ENCODE measurements at places on chromosomes 4 and X. TPM values are rescaled to one million over a fixed set of nuclear protein-coding genes. Genes with fewer than 3 reads are reported as not detected.

The CT45A6 gene
- total RNA-seq: not detected

The ARMCX1 gene
- 29.1 TPM for total RNA-seq

The CDX4 gene
- 2.2 TPM for total RNA-seq

The NAA11 gene
- not detected for total RNA-seq

The SLIT2 gene
- total RNA-seq: 11.7 TPM

The PAGE5 gene
- total RNA-seq: not detected

The C4orf36 gene
- 1.5 TPM for total RNA-seq

The VEGFC gene
- 1.4 TPM for total RNA-seq

The TACR3 gene
- total RNA-seq: 3.0 TPM

The TRAM1L1 gene
- total RNA-seq: 1.2 TPM

The KDM6A gene
- total RNA-seq: 58.4 TPM

The FAM9B gene
- total RNA-seq: not detected

The CACNA1F gene
- total RNA-seq: 0.77 TPM

The ABCB7 gene
- 43.3 TPM for total RNA-seq

The TCP11X2 gene
- total RNA-seq: 0.32 TPM

The VCX3A gene
- total RNA-seq: 0.63 TPM

The EDA2R gene
- total RNA-seq: 5.0 TPM

The CT45A3 gene
- total RNA-seq: not detected

The F8A3 gene
- 0.60 TPM for total RNA-seq

The CSN1S1 gene
- not detected for total RNA-seq

The TAF9B gene
- total RNA-seq: 23.8 TPM

The LANCL3 gene
- 0.36 TPM for total RNA-seq

The GLRA2 gene
- not detected for total RNA-seq

The HS3ST1 gene
- total RNA-seq: 1.7 TPM

The BANK1 gene
- 0.93 TPM for total RNA-seq

The BST1 gene
- not detected for total RNA-seq

The TEX13D gene
- total RNA-seq: 0.07 TPM

The PRKG2 gene
- 1.2 TPM for total RNA-seq

The CLGN gene
- total RNA-seq: 3.2 TPM

The TMEM150C gene
- total RNA-seq: 1.9 TPM

The POU3F4 gene
- total RNA-seq: 1.4 TPM

The TBC1D9 gene
- total RNA-seq: 1.0 TPM

The FSTL5 gene
- 0.32 TPM for total RNA-seq

The TNMD gene
- 2.1 TPM for total RNA-seq

The MAGEA1 gene
- total RNA-seq: not detected

The DHRSX gene
- 29.1 TPM for total RNA-seq

The UBE2A gene
- total RNA-seq: 43.9 TPM

The IL1RAPL2 gene
- total RNA-seq: 1.3 TPM

The TMPRSS11E gene
- 0.71 TPM for total RNA-seq

The RPL39 gene
- 1,901 TPM for total RNA-seq

The GLA gene
- total RNA-seq: 47.3 TPM

The SMIM10 gene
- 2.3 TPM for total RNA-seq

The GPC3 gene
- 71.9 TPM for total RNA-seq

The KLB gene
- not detected for total RNA-seq

The DCAF12L1 gene
- 5.3 TPM for total RNA-seq

The MAMLD1 gene
- 0.11 TPM for total RNA-seq

The RNF128 gene
- 2.0 TPM for total RNA-seq

The KLF8 gene
- total RNA-seq: 9.8 TPM

The TMEM35A gene
- total RNA-seq: 5.5 TPM

The XPNPEP2 gene
- 0.25 TPM for total RNA-seq

The RPL10 gene
- total RNA-seq: 2,739 TPM

The FRMPD4 gene
- total RNA-seq: 0.27 TPM

The PALLD gene
- 26.7 TPM for total RNA-seq

The RHOXF1 gene
- not detected for total RNA-seq

The RRAGB gene
- total RNA-seq: 5.8 TPM

The PDGFC gene
- 2.1 TPM for total RNA-seq

The KIAA0232 gene
- total RNA-seq: 23.3 TPM
